ENCODE measurements at places on chromosomes 4 and X.

DNA sequence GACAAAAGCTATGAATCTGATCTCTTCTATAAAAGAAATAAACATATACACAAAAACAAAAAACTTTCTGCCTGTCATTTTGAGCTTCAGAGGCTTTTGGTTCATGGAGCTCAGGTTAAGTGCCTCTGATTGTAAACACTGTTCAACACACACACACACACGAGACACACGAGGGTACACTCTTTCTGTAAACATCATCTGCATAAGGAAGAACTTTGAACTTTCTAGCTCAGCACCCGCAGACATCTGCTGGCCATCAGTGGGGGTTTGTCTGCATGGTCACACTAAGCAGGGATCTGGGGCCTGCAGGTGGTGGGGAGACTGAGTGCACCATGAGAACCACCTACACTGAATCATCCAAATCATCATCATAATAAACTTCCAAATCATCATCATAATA is 54.9 kb downstream of the STX18 start:
- DNase-seq = no peak

DNA sequence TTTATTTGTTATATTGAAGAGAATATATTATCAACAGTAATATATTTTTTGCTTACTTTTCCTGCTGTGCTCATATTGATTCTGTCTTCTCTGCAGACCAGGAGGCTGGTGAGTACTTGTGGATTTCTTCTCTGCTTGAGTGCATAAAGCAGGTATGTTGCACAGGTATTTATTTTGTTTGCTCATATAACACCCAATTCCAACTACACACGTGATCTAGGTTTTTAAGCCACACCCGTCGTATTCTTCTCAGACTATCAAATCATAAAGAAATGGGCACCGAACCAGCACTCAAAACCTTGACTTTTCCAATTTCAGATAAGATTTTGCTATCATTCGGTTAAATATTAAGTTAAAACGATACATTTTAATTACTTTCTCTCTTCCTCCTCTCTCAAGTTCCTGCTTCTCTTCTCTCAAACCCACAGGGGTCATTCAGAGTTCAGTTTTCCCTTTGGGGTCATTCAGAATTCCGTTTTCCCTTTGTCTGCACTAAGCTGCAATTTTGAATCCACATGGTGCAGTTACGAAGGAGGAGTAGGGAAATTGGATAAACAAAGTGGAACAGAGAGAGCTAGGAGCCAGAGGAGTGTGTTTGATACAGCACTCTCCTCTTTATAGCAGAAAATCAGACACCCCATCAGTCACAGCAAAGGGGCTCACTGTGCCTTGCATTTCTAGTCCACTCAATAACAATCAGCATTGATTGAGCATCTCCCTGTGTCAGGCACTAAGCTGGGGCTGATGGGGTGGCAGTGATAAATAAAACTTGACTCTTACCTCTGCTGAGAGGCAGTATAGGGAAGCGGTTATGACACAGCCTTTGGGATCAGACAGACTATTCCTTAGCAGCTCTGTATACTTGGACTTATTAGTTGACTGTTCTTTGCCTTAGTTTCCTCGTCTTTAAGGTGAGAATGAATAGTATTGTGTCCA is at the start of gene ADH1C:
TSS of gene ADH1C (minus strand) at position 145 of the 936 bp plus-strand sequence. CDS start at position 74, 71 bp downstream.
- DNase-seq = peak; percentile 9

DNA sequence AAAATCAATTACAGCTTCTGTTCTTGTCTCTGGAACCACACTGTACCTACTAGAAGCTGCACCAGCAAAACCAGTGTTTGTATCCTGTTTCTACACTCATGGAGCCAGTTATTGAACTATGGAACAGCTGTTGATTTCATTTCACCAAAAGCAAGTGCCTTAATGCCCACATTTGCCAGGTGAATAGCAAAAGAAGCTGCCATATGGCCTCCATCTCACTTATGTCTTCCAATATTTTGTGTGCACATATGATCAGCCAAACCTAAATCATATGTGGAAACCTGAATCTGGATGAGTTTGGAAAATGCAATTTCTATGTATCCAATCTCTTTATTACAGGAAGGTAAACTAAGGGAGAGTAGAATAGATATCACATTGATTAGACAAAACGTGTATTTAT is 415.8 kb upstream of the GRID2 start:
- no peak for DNase-seq

- no peak for DNase-seq
Observed at GRCh38 chrX:30830326-30830943, 58.6 kb downstream of the TAB3 start.

DNA sequence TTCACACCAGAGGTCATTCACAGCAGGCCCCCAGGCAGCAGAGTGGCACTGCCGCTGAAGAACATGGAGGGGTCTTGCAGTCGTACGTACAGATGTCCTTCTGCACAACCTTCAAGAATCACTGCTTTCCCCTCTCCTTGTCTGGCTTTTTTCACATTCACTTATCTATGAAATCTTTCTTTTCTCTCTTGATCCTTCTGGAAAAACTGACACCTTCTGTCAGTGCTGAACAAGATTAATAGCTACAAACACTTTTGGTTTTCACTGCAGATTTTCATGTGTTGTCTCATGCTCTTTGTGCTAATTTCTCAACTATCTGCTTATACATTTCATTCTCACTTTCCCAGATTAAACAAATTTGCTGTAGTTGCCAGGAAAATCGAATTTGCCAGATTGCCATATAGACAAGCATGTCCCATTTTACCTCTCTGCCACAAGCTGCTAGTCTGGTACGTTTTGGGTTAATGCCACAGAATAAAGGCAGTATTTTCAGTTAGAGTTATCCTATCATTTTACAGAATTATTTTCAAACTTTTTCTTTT is 83.1 kb downstream of the RPS3A start:
- no peak for DNase-seq

GRCh38 chr4:15912961-15913630 is 25.4 kb downstream of the FGFBP1 start:
- peak; percentile 61 for DNase-seq
